ENCODE measurements at places on chromosomes 4 and X. TPM values are rescaled to one million over a fixed set of nuclear protein-coding genes. Genes with fewer than 3 reads are reported as not detected.

The ARHGAP24 gene
- total RNA-seq, result 7.4 TPM

The MAGEE2 gene
- not detected for total RNA-seq

The KLHL13 gene
- total RNA-seq, result 8.2 TPM

The NAP1L3 gene
- 0.53 TPM for total RNA-seq

The PCDH10 gene
- total RNA-seq, result 0.19 TPM

The HMGN5 gene
- total RNA-seq, result 0.50 TPM

The MAGEA10 gene
- not detected for total RNA-seq

- H3K27ac ChIP-seq, result no peak overlapping the region
- H3K27me3 ChIP-seq, result no peaks in the 10 kb centered on the region
- DNase-seq, result no peak
- H3K4me1 ChIP-seq, result no peaks in the 10 kb centered on the region
- H3K36me3 ChIP-seq, result no peaks in the 10 kb centered on the region
- no peak overlapping the region for H3K4me3 ChIP-seq
These were observed 1806.8 kb upstream of the TENM3 start for GRCh38 chr4:180436361-180436760.

GRCh38 chr4:142925161-142925560 lies 79.1 kb upstream of the INPP4B start:
- no peaks in the 10 kb centered on the region for H3K4me1 ChIP-seq
- no peaks in the 10 kb centered on the region for H3K27me3 ChIP-seq
- DNase-seq, result no peak
- no peak overlapping the region for H3K27ac ChIP-seq
- H3K36me3 ChIP-seq, result no peaks in the 10 kb centered on the region

GRCh38 chr4:99630857-99631360 lies 26.7 kb downstream of the C4orf54 start:
- DNase-seq, result no peak
- peaks cover 5% of the 10 kb centered on the region for H3K4me1 ChIP-seq
- H3K27me3 ChIP-seq, result no peaks in the 10 kb centered on the region
- H3K36me3 ChIP-seq, result no peaks in the 10 kb centered on the region
- no peak overlapping the region for H3K27ac ChIP-seq
- H3K4me3 ChIP-seq, result no peak overlapping the region

GRCh38 chr4:102263024-102263787 lies 82.1 kb downstream of the SLC39A8 start:
- no peaks in the 10 kb centered on the region for H3K27me3 ChIP-seq
- H3K4me1 ChIP-seq, result no peaks in the 10 kb centered on the region
- no peak overlapping the region for H3K4me3 ChIP-seq

- no peak for DNase-seq
- H3K36me3 ChIP-seq, result peaks cover 4% of the 10 kb centered on the region
- H3K4me1 ChIP-seq, result no peaks in the 10 kb centered on the region
- no peaks in the 10 kb centered on the region for H3K27me3 ChIP-seq
- H3K27ac ChIP-seq, result no peak overlapping the region
- no peak overlapping the region for H3K4me3 ChIP-seq
These were observed 184.5 kb downstream of the ARHGAP10 start for GRCh38 chr4:147916351-147916750.

DNA sequence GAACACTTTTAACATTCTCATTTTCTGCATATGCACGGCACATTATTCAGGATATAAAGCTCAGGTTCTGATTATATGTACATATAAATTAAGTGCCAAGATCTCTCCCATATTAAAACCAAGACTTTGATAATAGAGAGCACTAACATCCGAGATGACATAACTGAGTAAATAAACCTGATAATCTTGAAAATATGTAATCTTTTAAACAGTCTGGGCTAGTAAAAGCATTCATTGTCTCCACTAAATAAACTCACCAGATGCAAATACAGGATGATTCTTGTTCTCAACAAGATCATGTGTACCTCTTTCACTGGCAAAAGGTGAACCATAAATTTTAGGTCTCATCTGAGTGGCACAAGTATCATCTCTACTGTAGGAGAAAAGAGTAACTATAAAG lies 942.2 kb downstream of the TRAM1L1 start:
- H3K27ac ChIP-seq, result no peak overlapping the region
- DNase-seq, result no peak
- H3K36me3 ChIP-seq, result no peaks in the 10 kb centered on the region
- H3K4me1 ChIP-seq, result no peaks in the 10 kb centered on the region
- no peaks in the 10 kb centered on the region for H3K27me3 ChIP-seq
- no peak overlapping the region for H3K4me3 ChIP-seq

DNA sequence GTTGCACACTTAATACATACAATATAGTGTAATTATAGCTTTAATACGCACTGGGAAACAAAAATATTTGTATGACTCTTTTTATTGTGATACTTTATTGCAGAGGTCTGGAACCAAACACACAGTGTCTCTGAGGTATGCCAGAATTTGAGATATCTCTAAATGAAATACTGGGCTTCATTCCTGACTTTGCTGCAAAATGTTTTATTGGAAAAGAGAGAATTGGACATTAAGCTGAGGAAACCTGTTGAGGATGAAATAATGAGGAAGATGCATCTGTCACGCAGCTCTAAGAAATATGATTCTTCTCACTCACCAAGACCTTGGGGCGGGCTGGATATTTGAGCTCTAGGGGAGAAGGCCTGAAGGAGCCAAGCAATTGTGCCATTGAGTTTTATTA lies 242.1 kb downstream of the CPE start:
- no peaks in the 10 kb centered on the region for H3K27me3 ChIP-seq
- H3K4me1 ChIP-seq, result no peaks in the 10 kb centered on the region

DNA sequence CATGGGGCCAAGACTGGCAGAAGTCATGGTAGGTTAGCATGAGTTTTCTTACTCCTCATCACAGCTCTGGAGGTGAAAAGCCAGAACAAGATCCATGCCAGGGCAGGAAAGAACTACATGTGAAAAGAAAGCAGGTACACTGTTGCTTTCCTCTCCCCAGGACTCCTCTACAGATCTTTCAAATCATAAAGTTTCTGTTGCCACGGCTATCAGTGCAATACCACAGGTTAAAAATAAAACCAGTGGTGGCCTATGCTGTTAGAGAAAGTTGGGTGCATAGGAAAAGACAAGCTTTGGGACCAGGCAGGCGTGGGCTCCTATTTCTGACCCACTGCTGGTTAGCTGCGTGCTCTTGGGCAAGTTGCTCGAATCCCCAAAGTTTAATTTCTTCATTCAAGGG lies 81.4 kb downstream of the SH3RF1 start:
- H3K4me3 ChIP-seq, result no peak overlapping the region
- H3K27me3 ChIP-seq, result no peaks in the 10 kb centered on the region

DNA sequence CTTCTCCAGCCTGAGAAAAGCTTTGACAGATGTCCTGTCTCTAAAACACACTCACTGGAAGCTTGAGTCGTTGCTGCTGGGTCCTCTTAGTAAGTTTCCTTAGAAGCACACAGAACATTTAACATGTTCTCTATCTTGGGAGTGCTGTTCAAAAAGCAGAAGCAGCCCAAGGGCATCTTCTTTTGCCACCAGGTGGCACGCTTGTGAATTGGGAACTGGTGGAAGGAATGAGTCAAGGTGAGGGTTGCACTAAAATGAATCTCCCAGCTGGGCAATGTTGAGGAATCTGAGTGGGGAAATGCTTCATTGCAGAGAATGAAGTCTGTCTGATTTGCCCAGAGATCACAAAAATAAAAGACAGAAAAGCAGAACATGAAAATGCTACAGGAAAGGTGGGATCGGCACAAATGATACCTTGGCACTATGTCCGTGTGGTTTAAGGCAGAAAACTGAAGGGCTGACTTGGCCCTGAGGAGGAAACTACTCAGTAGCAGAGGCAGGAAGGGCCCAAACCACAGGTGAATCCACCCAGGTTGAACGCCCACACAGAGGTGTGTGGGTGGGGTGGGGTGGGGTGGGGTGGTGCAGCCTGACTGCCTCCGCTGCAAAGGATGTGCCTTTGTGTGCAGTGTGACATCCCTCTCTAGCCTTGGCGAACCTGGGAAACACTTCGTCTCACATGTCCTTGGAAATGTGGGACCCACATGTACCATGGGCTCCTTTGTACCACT lies 26.0 kb downstream of the KIT start:
- H3K4me1 ChIP-seq, result no peaks in the 10 kb centered on the region
- no peak for DNase-seq
- no peak overlapping the region for H3K27ac ChIP-seq
- H3K27me3 ChIP-seq, result no peaks in the 10 kb centered on the region
- H3K36me3 ChIP-seq, result no peaks in the 10 kb centered on the region
- H3K4me3 ChIP-seq, result no peak overlapping the region

- DNase-seq, result no peak
- H3K4me1 ChIP-seq, result no peaks in the 10 kb centered on the region
- no peaks in the 10 kb centered on the region for H3K27me3 ChIP-seq
- no peak overlapping the region for H3K27ac ChIP-seq
These were observed 44.8 kb downstream of the RELL1 start for GRCh38 chr4:37641352-37641751.

- no peaks in the 10 kb centered on the region for H3K27me3 ChIP-seq
- no peak overlapping the region for H3K27ac ChIP-seq
- no peak for DNase-seq
- H3K4me1 ChIP-seq, result no peaks in the 10 kb centered on the region
These were observed 42.8 kb downstream of the CUL4B start for GRCh38 chrX:120517936-120518335.

GRCh38 chrX:98194036-98194435 lies 1310.3 kb downstream of the RPA4 start:
- DNase-seq, result no peak
- H3K4me3 ChIP-seq, result no peak overlapping the region
- no peaks in the 10 kb centered on the region for H3K4me1 ChIP-seq
- H3K27me3 ChIP-seq, result no peaks in the 10 kb centered on the region

DNA sequence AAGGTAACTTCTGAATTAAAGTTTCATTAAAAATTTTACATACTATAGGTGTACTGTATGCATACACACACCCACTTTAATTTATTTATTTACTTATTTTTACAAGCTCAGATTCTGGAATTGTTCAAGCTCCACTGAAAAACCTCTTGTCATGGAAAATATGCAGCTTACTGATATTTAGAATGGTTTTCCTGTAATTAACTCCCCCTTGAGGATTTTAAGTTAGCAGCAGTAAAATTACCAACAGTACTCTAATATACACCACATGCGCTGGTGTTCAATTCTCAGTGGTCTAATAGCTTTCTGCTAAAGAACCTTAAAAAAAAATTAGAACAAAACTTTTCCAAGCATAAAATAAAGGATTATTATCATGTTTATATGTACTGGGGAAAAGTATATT lies 12.0 kb downstream of the MAB21L2 start:
- DNase-seq, result no peak
- H3K27me3 ChIP-seq, result no peaks in the 10 kb centered on the region
- no peak overlapping the region for H3K27ac ChIP-seq
- no peaks in the 10 kb centered on the region for H3K36me3 ChIP-seq

- no peaks in the 10 kb centered on the region for H3K4me1 ChIP-seq
- no peak overlapping the region for H3K4me3 ChIP-seq
- no peak for DNase-seq
- no peak overlapping the region for H3K27ac ChIP-seq
- H3K36me3 ChIP-seq, result no peaks in the 10 kb centered on the region
These were observed 215.9 kb upstream of the AADAT start for GRCh38 chr4:170305627-170306026.
